ENCODE measurements at places on chromosomes 6 and 20.

DNA sequence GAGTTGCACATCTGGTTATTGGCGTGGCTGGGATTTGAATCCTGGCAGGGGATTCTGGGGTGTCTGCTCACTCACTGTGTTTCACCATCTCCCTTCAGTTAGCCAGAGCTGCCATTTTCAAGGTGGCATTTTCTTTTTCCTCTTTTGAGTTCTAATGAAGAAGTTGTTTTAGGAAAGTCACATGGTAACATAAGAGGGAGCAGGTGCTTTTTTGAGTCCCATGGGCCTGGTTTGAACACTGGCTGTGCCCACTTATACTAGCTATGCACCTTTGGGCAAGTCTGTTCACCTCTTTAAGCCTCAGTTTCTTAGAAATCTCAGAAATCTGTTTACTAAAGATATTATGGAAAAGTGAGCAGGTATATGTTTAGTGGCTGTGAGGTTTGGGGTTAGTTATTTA is 39.6 kb downstream of the ANKS1A start:
- peaks cover 10% of the 10 kb centered on the region for H3K4me1 ChIP-seq
- no peak overlapping the region for H3K27ac ChIP-seq
- DNase-seq: no peak
- no peak overlapping the region for H3K4me3 ChIP-seq

DNA sequence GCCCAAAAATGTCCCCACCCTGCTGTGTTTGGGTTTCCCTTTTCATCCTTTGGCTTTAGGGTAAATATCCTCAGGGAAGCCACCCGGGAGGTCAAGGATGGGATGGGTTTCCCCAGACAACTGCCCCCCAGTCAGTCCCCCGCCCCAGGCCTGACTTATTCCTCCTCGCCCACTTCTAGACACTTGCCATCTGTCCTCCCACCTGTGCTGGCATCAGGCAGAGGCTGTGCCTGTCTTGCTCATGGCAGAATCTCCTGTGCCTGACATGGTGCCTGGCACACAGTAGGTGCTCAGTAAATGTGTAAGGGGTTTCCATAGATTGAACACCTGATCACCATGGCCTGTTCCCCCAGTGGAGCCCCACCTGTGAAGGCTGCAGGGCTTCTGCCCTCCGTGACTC is 141.8 kb downstream of the PHACTR3 start:
- DNase-seq: no peak
- H3K27ac ChIP-seq: no peak overlapping the region
- H3K36me3 ChIP-seq: no peaks in the 10 kb centered on the region
- no peak overlapping the region for H3K4me3 ChIP-seq
- H3K4me1 ChIP-seq: no peaks in the 10 kb centered on the region
- no peaks in the 10 kb centered on the region for H3K27me3 ChIP-seq

DNA sequence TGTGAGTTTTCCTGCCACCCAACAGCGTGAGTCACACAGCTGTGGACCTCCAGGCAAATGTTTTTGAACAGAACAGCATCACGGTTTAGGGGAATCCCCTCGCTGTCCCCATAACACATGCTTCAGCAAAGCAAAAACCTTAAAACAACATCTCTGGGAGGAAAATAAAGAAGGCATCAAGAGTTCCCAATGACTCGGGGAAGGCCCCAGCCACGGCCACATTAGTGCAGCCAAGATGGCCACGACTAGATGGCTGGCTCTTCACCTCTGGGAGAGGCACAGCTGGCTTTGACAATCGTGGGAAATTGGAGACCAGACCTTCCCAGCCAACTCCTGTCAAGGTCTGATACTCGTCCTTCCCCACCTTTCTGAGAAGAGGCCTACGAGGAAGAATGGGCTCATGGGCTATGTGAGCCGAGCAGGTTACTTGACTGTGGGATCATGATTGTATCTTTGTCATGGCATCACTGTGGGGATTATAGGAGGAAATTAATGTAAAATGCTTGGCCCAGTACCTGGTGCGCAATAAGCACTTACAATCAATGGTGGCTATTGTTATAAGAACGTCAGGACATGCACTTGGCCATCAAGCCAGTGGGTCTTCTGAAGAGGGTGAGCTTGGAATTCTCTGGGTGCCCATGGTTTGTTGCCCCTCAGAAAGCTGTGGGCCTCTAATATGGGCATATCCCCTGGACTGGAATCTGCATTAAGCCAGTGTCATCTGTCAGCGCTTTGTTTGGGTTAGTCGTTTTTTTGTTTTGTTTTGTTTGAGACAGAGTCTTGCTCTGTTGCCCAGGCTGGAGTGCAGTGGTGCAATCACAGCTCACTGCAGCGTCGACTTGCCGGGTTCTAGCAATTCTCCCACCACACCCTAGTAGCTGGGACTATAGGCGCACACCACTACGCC is 43.6 kb downstream of the FGD2 start:
- DNase-seq: peak; percentile 70
- peaks cover 14% of the 10 kb centered on the region for H3K4me1 ChIP-seq
- no peaks in the 10 kb centered on the region for H3K27me3 ChIP-seq
- no peaks in the 10 kb centered on the region for H3K36me3 ChIP-seq
- peak overlapping the region; percentile 15 for H3K27ac ChIP-seq
- H3K4me3 ChIP-seq: no peak overlapping the region

GRCh38 chr20:59481067-59481466 is 123.3 kb upstream of the PHACTR3 start:
- no peak overlapping the region for H3K27ac ChIP-seq
- no peaks in the 10 kb centered on the region for H3K4me1 ChIP-seq
- no peak overlapping the region for H3K4me3 ChIP-seq
- no peaks in the 10 kb centered on the region for H3K36me3 ChIP-seq

DNA sequence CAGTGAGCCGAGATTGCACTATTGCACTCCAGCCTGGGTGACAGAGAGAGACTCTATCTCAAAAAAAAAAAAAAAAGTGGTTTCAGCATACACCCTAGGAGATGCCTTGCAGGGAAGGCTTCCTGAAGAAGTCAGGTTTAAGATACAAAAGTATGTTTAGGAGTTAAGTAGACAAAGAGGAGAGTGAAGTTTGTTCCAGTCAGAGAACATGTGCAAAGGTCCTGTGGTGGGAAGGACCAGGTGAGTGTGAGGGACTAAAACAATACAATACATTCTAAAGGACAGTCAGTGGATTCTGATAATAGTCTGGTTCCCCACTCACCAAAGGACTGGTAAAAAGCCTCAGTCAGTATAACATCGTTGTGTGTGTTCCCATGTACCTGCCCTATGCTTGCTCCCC is 299.3 kb downstream of the HIVEP2 start:
- no peak for DNase-seq
- no peaks in the 10 kb centered on the region for H3K36me3 ChIP-seq
- no peak overlapping the region for H3K27ac ChIP-seq
- H3K4me1 ChIP-seq: no peaks in the 10 kb centered on the region

DNA sequence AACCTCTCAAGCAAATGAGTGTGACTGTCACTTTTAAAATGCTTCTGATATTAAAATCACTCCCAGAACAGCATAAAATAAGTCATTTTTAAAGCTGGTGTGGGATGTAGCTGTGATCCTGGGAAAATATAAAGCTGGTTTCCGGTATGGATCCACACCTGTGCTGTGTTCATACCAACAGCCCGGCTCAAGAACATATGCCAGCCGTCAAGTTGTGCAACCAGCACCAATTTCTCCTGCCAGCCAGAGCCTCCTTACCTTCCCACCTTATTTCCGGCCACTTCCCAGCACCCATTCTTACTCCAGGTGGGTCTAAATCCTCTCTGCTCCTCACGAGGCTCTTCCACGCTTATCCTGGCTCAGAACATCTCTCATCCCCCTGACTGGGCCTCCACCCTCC is 50.9 kb upstream of the RPS6KA2 start:
- DNase-seq: no peak
- H3K4me3 ChIP-seq: no peak overlapping the region
- H3K4me1 ChIP-seq: peaks cover 8% of the 10 kb centered on the region
- no peaks in the 10 kb centered on the region for H3K36me3 ChIP-seq
- H3K27ac ChIP-seq: no peak overlapping the region
- H3K27me3 ChIP-seq: peaks cover 2% of the 10 kb centered on the region
